ENCODE measurements at places on chromosomes 12 and 14.

GRCh38 chr14:102591372-102591943 is 991 bp upstream of the RCOR1 start:
- DNase-seq, result no peak

GRCh38 chr12:104216521-104216924 is 944 bp downstream of the TXNRD1 start:
- DNase-seq, result no peak

- no peak for DNase-seq
Observed at GRCh38 chr12:14954269-14954668, 7.1 kb downstream of the ARHGDIB start.

GRCh38 chr12:79294590-79294989 is 396.2 kb downstream of the PAWR start:
- DNase-seq, result no peak

- DNase-seq, result no peak
Observed at GRCh38 chr12:71162832-71163763, 5.3 kb upstream of the TSPAN8 start.

GRCh38 chr14:89493406-89493805 is 76.4 kb upstream of the FOXN3 start:
- DNase-seq, result no peak

GRCh38 chr12:29103539-29103974 is 45.5 kb upstream of the FAR2 start:
- no peak for DNase-seq

DNA sequence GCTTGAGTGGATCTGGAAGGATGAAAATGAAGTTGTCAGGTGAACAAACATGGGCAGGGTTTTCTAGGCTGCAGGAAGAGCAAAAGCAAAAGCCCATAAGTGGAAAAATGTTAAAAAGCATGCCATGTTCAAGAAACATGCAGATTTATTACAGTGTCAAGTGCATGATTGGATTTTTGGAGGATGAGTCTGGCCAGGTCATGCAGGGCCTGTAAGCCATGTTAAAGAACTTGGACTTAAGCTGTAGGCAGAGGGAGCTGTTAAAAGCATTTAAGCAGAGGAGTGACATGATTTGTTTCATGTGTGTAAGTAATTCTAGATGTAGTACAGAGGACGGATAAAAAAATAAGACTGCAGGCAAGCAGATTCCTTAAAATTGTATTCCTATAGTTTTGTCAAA is 16.3 kb upstream of the SINHCAF start:
- no peak for DNase-seq

DNA sequence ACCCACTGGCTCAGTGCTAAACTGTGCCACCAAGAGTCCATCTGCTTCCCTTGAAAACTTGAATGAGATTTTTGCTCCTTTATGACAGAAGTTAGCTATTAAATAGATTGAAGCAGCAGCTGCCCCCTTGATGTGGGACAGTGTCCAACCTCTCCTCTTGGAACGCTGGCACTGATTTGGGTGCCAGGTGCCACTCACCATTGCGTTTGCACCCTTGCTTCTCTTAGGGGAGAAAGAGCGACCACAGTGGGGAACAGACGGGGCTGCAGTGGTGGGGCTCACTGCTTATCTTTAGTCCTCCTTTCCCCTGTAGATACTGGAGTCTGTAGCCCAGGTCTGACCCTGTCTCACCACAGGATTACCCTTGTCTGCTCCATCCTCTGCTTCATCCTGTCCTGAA is 9.4 kb downstream of the EP400 start:
- no peak for DNase-seq

- DNase-seq, result no peak
Observed at GRCh38 chr12:2691345-2692071, 103.3 kb upstream of the FKBP4 start.

DNA sequence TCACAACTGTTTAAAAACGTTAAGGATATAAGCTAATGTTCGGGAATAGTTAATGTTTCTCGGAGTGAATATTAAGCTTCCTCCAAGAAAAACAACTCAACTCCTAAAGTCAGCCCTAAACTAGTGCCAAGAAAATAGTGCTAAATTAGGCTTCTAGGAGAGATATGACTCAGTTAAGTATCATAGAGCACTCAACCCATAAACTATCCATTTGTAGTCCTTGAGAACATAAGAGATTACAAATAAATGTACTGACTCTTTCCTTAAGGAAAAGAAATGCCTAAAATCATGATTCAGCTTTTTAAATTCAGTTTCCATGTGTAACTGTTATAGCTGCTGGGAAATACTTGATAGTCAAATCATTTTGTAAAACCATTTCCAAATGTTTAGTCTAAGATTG is 117.1 kb downstream of the HMGA2 start:
- DNase-seq, result no peak

DNA sequence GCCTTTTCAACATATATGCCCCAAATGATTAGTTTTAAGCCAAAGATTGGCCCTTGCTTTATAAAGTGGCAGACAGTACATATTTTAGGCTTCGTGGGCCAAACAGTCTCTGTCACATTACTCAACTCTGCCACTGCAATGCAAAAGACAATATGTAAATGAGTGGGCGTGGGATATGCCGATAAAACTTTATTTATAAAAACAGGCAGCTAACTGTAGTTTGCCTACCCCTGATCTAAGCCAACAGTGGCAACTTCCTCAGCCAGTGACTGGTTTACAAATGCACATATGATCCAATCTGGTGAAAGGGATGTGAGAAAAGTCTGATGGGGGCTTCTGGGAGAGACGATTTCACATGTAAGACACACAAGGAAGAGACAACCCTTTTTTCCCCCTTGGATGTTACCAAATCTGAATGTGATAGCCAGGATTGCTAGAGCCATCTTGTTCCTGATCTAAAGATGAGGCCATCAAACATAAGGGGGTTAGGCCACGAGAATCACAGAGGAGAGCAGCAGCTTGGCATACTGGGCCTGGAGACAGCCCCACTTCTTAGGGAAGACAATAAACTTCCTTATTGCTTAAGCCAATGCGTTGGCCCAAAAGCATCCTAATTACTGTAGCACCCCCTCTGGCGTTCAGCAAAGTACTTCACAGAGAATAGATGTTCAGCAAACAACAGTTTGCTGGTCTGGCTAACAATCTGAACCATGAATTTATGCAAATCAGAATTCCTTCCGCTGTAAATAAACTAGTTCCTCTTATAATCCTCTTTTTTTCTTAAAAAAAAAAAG is 75.2 kb upstream of the TMCC3 start:
- DNase-seq, result peak; percentile 38

DNA sequence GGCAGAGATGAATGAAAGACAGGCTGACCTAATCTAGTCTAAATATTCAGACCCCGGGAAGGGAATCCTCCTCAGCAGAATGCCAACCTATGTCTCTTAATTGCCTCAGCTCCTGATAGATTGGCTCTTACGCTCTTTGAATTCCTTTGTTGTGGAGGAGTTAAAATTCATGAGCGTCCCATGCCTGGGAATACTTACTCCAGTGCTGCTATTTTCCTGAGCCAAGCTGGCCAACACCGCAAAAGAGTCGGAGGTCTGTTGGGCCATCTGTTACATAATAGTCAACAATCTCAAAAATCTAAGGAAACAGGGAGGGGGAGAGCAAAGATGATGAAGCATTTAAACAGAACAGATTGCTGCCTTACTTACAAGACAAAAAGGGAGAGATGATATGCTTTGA is 182.8 kb downstream of the ASCL1 start:
- no peak for DNase-seq

DNA sequence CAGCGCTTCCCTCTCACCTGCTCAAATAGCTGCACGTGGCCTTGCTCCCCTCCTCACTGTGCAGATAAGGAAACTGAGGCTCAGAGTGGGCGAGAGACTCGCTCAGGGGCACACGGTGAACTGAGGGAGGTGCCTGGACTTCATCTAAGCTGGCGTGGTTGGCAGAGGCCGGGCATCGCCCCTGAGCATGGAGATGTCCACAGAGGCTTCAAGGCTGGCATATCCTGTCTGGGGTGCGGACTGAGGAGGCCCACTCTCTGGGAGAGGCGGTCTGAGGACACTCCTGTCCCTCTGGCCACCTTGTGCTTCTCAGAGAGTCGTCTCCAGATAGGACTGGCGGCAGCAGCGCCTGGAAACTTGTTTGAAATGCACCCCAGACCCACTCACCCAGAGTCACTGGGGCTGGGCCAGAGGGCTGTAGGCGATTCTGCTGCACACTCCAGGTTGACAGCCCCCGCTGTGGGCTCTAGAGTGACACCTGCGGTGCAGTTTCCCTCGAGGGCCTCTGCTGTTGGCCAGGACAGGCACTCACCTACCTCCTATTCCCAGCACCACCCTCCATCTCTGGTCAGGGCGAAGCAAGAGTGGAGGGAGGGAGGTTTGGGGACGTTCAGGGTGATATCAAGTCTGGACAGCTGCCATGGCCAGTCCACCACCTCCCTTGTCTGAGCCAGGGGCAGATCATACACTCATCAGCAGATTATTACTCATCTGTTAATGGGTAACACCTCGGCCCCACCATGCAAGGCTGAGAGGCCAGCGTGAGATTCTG is 11.2 kb upstream of the LBHD2 start:
- DNase-seq, result no peak

DNA sequence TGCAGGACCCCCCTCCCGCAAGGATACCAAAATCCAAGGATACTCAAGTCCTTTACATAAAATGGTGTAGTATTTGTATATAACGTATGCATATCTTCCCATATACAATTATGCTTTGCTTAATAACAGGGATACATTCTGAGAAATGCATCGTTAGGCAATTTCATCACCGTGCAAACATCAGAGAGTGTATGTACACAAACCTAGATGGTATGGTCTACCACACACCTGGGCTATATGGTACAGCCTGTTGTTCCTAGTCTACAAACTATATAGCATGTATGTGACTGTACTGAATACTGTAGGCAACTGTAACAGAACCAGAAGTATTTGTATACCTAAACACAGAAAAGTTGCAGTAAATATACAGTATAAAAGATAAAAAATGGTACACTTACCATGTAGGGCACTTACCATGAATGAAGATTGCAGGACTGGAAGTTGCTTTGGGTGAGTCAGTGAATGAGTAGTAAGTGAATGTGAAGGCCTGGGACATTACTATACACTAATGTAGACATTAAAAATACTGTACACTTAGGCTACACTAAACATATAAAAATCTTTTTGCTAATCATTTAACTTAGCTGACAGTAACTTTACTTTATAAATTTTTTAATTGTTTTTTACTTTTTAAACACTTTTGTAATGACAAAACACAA is 141.1 kb downstream of the SLC41A2 start:
- DNase-seq, result no peak

GRCh38 chr12:124560146-124560890 is 7.1 kb downstream of the NCOR2 start:
- DNase-seq, result no peak

- no peak for DNase-seq
Observed at GRCh38 chr12:51846911-51847642, 1.4 kb downstream of the FIGNL2 start.

GRCh38 chr14:45201905-45202304 is 51.1 kb downstream of the MIS18BP1 start:
- DNase-seq, result peak; percentile 3

DNA sequence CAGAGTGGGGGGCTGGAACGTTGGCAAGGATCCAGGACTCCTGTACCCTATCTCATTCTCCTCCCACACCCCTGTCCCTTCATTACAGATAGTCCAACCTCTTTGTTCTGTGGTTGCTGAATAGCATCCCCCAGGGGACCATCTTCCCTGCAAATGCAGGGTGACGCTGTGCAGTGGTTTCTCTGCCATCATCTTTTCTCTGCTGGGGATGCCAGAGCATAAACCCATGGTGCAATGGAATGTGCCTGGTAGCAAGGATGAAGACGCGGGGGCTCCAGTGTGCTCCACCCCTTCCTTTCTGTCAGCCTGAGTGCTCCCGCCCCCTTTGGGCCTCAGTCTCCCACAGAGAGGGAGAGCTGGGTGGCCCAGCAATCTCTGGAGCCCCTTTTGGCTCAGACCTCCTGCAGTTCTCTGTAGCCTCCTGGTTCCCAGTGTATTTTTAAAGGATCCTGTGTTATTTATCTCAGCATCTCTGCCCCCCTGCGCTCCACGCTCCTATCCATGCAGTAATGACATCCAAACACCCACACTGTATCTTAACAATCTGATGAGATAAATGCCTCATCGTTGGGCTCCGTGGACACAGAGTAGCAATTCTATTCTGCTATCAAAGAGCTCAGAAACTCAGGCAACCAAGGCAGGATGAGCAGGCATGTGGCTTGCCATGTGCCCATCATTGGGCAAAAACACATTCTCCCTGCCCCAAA is 212.8 kb downstream of the CACNA1C start:
- DNase-seq, result peak; percentile 72

DNA sequence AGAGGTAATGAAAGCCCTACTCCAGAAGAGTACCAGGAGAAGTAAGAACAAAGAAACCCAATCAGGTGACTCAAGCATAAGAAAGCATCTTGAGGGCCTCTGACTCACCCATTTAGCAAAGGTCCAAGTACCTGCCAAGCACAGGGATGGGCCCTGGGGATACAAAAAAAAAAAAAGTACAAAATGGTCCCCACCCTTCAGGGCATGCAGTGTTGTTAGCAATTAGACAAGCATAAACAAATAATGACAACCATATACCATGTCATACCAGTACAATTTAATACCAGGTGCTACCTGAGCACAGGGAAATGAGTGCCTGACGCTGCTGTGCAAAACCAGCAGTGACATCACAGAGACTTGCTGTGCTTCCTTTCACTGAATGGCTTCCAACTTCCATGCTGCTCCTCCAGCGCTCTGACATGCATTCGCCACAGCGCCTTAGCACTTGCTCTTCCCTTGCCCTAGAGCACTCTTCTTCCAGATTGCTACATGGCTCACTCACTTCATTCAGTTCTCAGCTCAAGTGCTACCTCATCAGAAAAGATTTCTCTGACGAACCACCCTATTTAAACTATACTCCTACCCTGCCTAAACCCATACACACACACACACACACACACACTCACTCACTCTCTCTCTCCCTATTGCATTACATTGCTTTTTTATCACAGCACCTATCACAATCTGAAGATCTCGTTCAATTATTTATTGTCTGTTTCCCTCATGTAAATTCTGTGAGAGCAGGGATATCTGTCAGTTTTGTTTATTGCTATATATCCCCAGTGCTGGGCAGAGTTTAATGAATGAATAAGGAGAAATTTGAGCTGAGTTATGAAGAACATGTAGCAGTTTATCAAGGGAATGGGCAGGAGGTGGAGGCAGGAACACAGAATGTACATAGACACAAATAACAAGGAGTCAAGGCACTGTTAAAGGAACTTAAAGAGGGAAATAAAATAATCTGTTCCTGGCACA is 12.9 kb upstream of the EPS8 start:
- DNase-seq, result no peak

DNA sequence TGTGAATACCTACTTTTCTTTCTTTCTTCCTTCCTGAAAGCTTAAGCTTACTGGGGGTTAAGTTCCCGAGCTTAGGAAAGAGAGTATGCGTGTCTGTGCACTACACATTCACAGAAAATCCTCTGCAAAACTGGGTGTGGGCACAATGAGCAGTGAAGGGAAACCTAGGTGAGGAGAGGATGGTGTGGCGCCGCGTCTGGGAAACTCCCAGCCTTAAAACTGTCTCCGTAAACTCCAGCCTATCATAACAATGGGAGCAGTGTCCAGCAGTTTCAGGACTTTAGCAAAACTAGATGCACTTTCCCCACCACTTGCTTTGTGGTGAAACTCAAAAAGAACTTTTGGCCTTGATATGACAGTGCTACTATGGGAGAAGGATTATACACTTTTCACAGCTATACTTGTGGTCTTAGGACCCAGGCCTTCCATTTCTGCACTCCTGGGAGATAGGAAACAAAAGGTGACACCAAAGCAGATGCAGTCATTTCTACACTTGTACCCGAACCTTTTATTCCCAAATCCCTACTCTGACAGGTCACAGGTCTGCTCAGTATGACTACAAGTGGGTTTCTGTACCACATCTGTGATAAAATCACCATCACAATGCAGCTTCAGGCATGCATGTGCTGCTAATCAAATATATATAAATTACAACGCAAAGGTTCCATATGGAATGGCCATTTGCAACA is 10.4 kb downstream of the AKAP5 start:
- no peak for DNase-seq
